ENCODE measurements at places on chromosomes 3 and 15.

DNA sequence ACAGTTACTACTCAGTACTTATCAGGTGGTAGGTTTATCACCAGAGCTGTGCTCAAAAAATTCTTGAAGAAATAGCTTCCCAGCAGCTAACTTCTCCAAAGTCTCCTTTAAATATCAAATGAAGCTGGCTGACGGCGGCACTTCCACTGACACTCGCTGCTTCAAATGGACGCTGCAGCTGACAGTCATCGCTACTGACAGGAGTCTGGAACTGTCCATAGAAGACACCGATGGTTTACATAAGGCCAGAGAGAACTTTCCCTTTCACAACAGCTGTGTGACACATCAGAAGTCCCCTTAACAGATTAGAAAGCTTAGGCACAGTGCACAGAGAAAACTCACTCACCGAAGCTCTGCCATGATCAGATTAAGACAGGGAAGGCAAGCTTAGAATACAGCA is 270.2 kb downstream of the SHOX2 start:
- DNase-seq, result no peak

DNA sequence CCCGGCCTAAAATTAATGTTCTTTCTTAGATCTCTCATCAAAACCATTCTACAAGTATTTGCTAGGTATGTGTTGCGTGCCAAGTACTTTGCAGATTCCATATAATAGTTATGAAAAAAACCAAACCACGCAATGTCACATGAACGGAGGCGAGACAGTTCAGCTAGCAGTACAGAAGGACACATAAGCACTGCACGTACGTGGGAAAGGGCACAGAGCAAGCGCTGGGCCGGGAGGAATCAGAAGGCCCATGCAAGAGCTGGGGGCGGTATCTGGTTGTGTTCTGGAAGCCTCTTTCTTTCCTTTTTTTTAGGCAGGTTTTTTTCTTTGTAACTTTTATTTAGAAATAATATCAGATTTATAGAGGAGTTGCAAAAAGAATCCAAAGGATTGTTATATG is 11.3 kb downstream of the PDIA5 start:
- no peak for DNase-seq

- DNase-seq, result no peak
Measured at GRCh38 chr3:186669378-186670084, 3.7 kb downstream of the HRG start.

DNA sequence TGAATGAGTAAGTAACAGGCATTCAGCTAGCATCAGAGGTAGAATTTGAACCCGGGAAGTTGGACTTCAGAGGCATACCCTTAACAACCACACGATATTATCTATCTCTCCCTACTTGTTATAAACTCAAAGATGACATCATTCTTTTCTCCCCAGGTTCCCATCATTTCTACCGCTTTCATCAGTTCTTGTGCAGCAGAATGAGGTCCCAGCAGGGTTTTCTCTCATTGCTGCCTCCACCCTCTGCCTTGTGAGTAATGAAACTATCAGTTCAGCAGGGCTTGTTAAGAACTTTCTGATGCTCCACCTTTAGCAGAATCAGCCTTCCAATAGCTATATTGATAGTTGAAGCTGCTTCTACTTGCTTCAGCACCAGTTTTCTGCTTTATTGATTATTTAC is 487.5 kb upstream of the KCNMB2 start:
- DNase-seq, result no peak

DNA sequence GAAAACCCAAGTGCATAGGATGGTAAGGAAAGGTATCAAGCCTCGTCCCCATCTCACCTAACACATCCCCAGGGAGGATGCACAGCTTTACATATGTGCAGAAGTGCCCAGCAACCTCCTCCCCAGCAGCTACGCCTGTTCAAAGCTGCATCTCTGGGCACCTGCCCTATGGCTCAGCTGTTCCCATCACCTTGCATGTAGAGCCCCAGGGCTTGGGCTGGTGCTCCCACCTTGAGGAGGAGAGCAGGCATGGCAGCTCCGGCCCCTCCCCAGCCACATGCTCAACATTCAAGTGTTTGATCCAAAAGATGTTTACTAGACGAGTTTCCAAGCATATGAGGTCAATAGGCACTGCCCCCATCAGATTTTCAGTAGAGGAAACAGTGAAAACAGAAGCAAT is 173.5 kb downstream of the ATP10A start:
- no peak for DNase-seq

DNA sequence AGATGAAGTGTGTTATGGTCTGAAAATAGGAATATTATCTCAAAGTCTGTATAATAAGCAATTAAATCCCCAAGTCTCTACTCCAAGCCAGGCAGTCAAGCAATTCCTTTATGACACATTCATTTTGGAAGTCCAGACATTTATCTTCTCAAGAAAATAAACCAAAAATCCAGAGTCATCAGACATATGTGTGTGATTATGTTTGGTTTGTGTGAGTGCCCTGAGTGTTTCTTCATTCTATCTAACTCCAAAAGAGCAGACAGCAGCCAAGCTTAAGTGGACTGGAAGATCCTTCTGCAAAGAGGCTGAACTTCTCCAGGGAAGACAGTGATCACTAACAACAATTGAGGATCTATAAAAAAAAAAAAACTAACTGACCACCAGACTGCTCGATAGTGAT is 239.8 kb downstream of the STAG1 start:
- DNase-seq, result no peak

DNA sequence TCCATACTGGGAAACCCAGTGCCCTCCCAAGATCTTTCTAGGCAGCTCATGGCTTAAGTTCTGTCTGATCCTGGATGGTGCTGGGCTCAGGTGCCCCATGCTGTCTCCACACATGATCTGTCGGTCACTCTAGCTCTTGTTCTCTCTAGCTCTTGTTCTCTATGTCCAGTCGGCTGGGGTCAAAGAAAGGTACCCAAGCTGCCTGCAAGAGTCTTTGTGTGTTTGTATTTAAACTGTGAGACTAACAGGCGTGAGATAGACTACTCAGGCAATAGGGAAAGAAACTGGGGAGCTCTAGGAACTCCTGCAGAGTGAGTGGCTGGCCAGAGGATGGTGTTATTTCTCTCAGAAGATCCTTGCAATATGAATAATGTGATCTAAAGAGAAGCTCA is 40.2 kb downstream of the GPR156 start:
- DNase-seq, result no peak

DNA sequence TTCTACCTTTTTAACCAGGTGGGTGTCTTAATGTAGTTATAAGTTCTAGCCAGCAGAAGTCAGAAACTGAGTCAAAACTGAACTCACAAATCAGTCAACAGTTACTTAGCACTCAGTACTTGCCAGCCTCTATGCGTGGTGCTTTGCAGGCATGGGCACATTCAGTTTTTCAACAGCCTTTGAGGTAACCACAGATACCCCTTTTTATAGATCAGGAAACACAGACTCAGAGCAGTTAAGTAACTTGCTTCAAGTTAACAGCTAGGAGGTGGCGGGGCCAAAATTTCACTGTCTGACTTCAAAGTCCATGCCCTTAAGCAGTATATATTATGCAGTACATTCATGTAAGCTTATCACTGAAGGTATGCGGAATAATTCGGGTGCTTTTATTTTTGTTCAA is 139.4 kb downstream of the FHIT start:
- DNase-seq, result no peak

GRCh38 chr3:31053299-31053698 is 158.8 kb upstream of the GADL1 start:
- no peak for DNase-seq

GRCh38 chr3:194093842-194094241 is 42.1 kb upstream of the HES1 start:
- no peak for DNase-seq

DNA sequence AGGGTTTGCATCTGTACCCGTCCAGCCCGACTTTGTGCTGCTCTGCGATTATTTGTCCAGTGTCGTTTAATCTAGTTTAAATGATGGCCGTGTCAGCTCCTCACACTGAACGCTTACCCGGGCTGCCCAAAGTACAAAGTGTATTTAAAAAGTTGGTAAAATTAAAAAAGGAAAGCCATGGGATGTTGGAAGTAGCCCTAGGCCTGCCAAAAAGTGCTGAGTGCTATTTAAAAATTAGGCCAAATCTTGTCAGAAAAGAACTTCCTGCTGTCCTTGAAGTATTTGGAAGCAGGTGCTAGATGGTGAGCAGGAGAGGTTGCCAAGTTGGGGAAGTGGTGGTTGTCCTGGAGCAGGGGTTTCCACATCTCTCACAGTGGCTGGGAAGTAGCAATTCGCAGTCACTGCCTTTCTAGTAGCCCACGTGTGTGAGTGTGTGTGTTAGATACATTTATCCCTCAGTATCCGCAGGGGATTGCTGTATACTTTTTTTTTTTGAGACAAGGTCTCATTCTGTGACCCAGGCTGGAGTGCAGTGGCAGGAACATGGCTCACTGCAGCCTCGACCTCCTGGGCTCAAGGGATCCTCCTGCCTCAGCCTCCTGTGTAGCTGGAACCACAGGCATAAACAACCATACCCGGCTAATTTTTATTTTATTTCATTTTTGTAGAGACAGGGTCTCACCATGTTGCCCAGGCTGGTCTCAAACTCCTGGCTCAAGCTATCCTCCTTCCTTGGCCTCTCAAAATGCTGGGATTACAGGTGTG is 664 bp downstream of the PPCDC start:
- no peak for DNase-seq

DNA sequence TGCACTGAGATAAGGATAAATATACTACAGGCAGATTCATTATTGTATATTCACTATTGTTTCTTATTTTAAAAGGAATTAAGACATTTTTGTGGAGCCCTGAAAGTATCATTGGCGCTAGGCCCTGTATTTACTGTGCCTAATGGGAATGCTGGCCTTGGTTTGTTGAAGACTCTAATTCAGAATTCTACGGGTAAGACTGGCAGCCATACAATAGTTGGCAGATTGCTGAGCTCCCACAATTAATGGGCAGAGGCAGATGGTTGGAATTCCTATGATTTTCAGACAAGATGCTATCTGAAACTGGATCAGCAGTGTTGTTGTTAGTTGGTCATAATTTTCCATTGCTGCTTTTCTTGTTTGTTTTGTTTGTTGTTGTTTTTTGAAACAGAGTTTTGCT is 14.7 kb downstream of the PGBD4 start:
- DNase-seq, result no peak

DNA sequence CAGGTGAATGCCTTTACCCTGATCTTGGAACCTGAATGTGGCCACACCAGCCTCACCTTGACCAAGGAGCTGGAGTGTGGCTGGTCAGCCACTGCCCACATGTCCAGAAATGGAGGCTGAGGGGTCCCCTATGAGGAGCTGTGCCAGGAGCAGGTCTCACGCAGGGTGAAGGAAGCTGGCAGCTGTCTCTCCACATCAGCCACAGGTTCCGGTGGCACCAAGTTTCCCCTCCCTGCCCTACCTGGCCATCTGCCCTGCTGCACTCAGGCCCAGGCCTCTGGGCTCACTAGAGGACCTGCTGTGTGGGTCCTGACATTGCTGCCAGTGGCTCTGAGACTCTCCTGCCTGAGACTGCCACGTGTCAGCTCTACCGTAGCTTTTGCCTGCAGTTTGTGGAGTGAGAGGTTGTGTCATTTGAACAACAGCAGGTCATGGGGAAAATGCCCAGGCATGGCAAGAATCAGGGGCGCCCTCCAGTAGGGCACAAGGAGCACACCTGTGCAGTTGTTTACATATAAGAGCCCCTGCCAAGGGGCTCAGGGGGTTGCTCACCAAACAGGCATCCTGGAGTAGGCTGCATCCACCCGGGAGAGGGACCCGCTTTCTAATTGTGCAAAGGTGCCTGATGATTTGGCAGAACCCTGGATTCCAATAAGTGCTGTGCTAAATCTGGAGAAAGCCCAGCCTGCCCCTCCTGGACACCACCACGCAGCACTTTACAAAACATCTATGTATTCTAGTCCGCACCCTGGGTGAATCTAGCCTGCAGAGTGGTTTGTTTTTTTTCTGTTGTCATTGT is 258.5 kb upstream of the TLE3 start:
- no peak for DNase-seq

DNA sequence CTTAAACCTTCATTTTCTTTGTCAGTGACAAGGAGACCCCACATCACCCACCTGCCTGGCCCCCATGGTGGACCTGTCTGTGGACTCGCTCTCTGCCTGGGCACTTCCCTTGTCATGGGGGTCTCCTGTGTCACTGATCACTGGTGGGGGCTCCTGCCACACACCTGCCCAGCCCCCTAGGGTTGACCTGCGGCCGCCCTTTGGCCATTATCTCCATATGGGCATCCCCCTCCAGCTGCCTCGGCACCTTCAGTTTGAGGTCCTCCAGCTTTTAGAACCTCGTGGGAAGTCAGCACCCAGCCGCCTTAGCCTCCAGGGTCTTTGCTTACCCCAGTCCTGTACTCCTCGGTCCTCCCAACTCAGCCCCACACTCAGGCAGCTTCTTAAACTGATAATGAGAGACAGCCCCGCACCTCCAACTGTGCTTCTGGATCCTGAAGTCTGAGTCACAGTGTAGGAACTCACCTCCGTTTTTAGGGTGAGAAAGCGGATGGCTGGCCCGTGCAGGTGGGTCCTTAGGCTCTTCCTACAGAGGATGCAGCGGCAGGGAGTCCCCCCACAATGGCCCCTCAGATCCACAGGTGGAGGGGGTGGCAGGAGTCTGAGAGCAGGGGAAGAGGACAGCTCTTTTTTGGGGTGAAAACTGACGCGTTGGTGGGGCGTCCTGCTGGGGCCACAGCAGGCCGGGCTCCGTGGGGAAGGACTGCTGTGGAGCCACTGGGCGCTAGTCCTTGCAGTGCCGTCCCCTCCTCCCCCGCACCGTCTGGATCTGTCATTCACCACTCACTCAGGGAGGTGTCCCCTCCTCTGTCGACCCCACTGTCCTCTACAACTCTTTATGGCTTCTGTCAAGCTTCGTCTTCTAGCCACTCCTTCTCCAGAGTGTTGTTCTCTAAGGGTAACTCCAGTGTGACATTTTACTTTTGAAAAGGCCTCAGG is 8.7 kb upstream of the PRR23E start:
- DNase-seq, result no peak

DNA sequence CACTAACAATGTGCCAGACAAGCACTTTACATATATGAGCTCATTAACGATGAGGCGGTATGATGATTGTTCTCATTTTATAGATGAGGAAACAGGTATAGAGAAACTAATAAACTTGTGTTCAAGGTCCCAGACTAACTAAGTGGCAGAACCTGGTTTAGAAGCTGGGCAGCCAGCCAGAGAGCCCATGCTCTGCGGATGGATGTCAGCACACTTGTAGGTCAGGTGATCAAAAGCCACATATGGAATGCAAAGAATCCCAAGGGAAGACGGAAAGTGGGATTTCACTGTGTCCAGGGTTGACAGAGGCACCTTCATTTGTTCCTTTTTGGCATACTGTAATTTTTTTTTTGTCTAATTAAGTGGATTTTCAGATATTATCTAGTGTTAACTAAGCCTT is 103.7 kb downstream of the EFL1 start:
- no peak for DNase-seq

GRCh38 chr15:32824777-32825176 is 107.0 kb downstream of the GREM1 start:
- DNase-seq, result no peak

DNA sequence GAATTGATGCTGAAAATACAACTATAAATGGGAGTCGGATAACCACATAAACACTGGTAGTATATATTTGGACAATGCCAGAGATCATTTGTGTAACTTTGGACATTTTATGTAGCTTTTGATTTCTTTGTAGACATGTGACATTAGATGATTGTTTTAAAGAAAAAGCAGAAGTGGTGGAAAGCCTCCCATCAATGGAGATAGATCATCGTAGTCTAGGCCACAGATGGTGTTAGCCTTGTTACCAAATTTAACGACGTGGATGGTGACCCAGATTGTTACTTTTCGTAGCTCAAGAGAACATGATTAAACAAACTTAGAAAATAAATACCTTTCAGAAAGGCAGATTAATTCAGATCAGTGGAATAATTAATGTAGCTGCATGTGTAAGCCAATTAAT is 8.8 kb downstream of the CACNA1D start:
- DNase-seq, result no peak

- no peak for DNase-seq
Measured at GRCh38 chr3:28699283-28699682, 350.7 kb upstream of the AZI2 start.

GRCh38 chr3:151467069-151467468 is 6.2 kb upstream of the IGSF10 start:
- no peak for DNase-seq

Measured in stimulated activated CD4-positive, alpha-beta T cell treated with anti-CD3 and anti-CD28 coated beads, Interleukin-2, amount 100 ng/mL, for 4 hours (primary cell).